ENCODE measurements at places on chromosomes 6 and 20. TPM values are rescaled to one million over a fixed set of nuclear protein-coding genes. Genes with fewer than 3 reads are reported as not detected.
A peak's percentile ranks its signal among the peaks of the same experiment; 100 is the strongest.

THEMIS gene
- 3.8 TPM for total RNA-seq

GRCh38 chr20:17859616-17860232, 108.9 kb downstream of the SNX5 start:
- no peak for DNase-seq

GRCh38 chr6:13302291-13302690, 26.0 kb downstream of the TBC1D7 start:
- DNase-seq, result no peak

C6orf15 gene
- not detected for total RNA-seq

RAB44 gene
- total RNA-seq, result 0.47 TPM

COL11A2 gene
- 2.5 TPM for total RNA-seq

DNA sequence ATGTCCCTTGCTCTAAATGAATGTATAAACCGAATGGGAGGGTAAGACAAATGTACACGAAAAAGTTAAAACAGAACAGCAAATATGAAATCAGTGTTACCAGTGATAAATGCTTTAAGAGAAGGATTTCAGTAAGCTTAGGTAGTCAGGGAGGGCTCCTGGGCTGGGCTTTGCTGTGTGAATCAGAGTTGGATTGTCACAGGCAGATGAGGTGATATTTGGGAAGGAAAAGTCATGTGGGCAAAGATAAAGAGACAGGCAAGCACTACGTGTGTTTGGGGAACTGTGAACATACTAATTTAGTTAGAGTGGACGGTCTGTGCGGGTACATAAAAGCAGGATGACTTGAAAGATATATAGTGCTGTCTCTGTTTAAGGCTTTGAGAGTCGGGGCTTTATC, 114.8 kb downstream of the CRYBG1 start:
- DNase-seq, result no peak

DNA sequence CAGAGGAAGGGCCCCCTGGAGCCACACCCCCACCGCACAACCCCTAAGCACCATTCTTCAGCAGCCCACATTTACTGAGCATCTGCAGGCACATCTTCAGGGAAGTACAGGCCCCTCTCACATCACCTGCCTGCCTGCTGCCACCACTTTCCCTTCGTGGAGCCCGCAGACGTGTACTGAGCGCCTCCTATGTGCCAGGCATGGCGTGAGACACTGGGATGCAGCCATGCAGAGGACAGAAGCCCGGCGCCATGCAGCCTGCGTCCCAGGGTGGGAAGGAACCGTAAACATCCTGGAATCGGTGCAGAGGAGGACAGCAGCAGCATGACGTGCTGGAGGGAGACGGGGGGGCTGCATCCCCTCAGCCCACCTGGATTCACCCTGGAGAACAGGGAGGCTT, 78.1 kb downstream of the GRM4 start:
- DNase-seq, result no peak

- DNase-seq, result no peak
Measured at GRCh38 chr6:7547315-7547714, 5.8 kb downstream of the DSP start.

MRAP2 gene
- total RNA-seq, result 7.4 TPM

HTR1E gene
- total RNA-seq, result not detected

DNA sequence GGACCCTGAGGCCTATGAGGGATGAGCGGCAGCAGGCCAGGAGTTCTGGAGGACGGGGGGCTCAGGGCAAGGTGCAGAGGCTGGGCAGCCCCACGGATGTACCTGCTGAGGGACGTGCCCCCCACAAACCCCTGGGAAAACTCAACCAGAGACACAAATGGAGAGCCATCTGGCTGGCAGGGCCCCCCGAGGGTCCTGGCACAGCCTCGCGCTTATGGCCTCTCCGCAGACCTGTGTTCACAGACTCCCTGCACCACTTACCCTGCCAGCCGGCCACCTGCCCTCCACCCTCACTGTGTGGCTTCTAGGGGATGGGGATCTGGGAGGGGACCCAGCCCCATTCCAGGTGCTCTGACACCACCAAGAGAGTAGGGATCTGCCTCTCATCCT, 3.4 kb upstream of the ZBTB46 start:
- no peak for DNase-seq

GRCh38 chr6:141963543-141964295, 169.0 kb upstream of the GJE1 start:
- no peak for DNase-seq

DNA sequence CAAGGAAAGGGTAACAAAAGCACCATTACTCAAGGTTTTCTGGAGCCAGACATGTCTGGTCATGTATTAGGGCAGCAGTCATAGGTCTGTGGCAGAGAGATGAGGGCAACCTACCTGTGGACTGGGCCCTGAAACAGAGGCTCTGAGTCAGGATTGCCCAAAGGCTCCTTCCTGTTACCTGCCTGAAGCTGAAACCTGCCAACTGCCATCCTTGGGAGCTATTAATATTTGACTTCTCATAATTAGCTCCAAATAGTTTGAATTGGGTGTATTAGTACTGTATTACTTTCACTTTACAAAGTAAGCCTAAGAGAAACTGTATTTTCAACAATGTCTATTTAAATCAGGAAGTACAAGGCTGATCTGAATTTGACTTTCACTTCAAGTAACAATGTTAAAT, 72.0 kb upstream of the TBX18 start:
- no peak for DNase-seq

DNA sequence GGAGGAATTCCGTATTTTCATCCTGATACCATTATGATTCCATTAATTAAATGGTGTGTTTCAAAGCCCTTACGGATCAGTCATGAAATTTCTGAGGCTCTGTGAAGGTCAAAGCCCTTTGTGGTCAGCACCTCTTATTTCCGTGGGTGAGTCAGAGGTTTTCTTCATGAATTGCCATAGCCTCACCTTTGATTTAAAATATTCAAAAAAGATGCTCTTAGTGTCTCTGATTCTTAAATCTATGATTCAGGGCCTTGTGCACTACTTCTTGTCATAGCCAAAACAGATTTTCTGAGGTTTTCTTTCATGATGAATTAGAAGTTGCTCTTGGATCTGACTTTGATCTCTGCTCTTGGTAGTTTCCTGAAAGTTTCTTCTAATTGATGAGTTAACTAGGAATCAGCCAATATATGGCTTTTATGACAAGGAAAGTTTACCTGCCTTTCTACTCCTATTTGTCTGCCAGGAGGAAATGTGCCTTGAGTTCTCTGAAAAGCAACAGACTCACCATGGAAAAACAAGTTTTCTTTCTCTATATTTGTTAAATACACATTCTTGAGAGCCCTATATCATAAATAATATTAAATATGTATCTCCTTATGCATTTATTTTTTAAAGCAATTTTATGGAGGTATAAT, 613.0 kb downstream of the UTRN start:
- DNase-seq, result no peak

- peak; percentile 57 for DNase-seq
Measured at GRCh38 chr20:41617059-41617901, 897 bp downstream of the CHD6 start.

GRCh38 chr6:104862456-104862855, 2.7 kb upstream of the HACE1 start:
- no peak for DNase-seq

GRCh38 chr6:112050429-112050828, 3.5 kb upstream of the CCN6 start:
- no peak for DNase-seq

GRCh38 chr6:98498866-98499265, 335.5 kb upstream of the POU3F2 start:
- no peak for DNase-seq

GGT7 gene
- 22.3 TPM for total RNA-seq

- no peak for DNase-seq
Measured at GRCh38 chr20:53126185-53126584, 154.0 kb downstream of the TSHZ2 start.

- DNase-seq, result no peak
Measured at GRCh38 chr6:137815692-137816091, 51.4 kb upstream of the TNFAIP3 start.

Data from Peyer's patch (tissue), 4 donors.